ENCODE measurements at places on chromosomes 7 and 10.

DNA sequence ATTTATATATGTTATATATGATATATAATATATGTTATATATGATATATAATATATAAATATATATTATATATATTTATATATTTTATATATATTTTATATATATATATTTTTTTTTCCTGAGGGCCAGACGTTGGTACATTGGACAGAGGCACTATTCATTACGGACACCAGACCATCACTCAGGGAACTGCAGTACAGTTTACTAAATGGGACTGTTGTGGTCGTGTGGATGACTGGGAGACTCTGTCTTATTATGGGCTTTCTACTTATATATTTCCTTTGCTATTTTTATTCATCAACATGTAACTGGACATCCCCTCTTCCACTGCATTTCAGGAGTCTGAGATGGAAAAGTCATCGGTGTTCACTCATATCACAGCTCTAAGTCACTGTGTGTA is 87.1 kb upstream of the PRKCQ start:
- DNase-seq = no peak

GRCh38 chr7:52961084-52961483 is 74.3 kb upstream of the POM121L12 start:
- DNase-seq = no peak

GRCh38 chr7:76220185-76221057 is 18.7 kb downstream of the SRRM3 start:
- peak; percentile 41 for DNase-seq

- no peak for DNase-seq
Measured at GRCh38 chr10:44948642-44949041, 11.0 kb upstream of the RASSF4 start.

GRCh38 chr10:32943854-32944661 is 14.0 kb downstream of the ITGB1 start:
- no peak for DNase-seq

- DNase-seq = no peak
Measured at GRCh38 chr7:30922596-30922995, 10.9 kb downstream of the AQP1 start.

DNA sequence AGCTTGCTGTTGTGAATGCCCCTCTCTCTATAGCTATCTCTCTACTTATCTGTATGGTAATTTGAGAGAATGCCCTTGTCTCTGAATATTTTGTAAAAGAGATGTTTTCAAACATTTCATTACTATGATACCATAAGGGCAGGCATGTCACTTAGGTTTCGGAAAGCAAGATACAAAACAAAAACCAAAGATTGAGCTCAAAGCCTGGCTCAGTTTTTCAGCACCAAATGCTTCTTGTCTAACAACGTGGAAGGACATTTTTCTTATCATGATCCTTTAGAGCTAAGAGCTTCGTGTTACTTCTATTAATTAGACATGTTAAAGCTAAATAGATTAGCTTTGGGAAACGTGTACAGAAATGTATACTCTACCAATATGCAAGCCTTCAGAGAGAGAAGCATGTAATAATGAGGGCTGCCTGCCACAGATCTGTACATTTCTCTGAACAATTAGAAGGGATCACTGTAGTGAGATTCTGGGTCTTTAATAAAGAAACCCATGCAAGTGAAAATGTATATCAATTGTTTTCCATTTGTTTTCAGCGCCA is 148.9 kb downstream of the ARID5B start:
- peak; percentile 46 for DNase-seq

DNA sequence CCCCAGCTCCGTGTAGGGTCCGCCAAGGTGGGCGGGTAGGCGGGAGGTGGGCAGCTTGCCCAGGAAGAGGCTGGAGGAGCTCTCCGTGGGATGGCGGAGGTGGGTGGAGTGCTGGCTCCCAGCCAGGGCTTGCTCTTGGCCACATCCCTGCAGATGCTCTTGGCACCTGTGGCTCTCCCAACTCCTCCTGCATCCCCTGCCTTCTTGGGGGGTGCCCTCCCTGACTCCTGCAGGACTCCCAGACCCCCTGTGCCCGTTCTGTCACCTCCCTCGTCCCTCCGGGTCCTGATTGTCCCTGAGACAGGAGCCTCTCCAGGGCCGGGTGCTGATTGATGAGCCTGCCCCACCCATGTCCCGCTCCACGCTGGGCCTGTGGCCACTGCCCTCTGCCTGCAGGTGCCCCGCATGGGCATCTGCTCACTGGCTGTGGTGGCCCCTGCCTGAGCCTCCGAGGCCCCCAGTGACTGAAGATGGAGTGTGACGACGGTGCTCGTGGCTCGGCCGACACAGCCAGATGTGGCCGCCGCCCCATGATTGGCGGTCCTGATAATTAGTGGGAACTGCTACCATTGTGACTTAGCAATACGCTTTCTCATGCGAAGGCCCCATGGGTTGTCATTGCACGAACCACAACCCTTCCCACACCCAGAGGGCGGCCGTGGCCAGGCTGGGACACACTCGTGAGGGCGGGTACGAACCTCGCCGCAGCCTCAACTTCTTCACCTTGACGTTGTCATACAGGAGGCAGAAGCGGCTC is 23.6 kb downstream of the CFAP46 start:
- DNase-seq = no peak

- DNase-seq = no peak
Measured at GRCh38 chr7:142111499-142111898, at the start of gene MGAM2. TSS of gene MGAM2 (plus strand) at chr7:142111718. CDS start at chr7:142116874, 5,156 bp downstream.

All from adipocyte (in vitro differentiated cells).